ENCODE measurements at places on chromosomes 5 and 9.

GRCh38 chr5:178277866-178278265 is 45.3 kb upstream of the PHYKPL start:
- no peak for DNase-seq

DNA sequence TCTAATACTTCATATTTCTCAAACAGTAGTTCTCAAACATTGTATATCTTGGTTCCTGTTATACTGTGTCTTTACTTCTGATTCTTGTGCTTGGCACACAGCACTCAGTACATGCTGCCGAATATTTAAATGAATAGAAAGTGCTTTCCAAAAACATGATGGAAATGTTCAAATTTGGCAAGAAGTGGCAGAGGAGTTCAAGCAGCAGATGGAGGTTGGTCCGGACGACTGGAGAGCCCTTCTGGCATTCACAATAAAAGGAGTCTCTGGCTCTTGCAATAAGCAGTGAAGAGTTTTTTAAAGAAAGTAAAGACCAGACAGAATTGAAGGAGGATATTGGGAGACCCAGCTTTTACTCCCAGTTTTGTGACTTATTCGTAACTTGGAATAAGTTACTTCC is 36.3 kb downstream of the TSTD2 start:
- no peak for DNase-seq

DNA sequence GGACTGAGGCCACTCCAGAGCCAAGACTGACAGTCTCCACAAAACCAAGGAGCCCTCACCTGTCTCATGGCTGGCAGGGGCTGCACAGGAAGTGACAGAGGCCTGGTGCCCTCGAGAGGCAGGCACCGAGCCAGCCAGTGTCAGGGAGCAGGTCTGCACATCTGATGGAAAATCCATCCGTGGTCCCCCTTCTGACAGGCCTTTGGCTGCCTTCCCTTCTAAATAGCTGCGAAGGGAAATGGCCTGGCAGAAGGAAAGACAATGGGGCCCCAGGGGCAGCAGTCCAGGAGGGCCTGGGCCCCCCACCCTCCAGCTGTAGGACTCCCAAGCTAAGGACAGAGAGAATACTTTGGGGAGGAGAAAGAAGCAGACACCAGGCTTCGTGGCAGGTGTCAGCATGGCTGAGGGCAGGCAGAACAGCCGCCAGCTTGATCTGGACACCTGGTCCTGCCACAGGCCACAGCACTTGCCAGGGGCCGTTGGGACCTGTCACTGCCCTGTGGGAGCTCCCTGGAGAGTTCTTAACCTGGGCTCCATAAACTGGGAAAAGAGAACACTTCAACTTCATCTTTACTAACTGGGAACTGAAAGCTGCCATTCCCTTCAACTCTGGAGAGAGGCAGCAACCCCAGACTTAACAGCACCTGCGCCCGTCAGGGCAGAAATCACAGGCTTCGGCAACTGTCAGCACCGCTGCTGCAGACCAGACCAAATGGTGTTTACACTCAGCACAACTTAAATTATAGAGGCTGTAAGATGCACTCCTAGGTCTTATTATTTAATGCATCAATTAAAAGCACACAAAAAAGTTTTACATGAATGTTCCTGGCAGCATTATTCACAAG is 22.0 kb downstream of the ADAMTS2 start:
- DNase-seq, result no peak

DNA sequence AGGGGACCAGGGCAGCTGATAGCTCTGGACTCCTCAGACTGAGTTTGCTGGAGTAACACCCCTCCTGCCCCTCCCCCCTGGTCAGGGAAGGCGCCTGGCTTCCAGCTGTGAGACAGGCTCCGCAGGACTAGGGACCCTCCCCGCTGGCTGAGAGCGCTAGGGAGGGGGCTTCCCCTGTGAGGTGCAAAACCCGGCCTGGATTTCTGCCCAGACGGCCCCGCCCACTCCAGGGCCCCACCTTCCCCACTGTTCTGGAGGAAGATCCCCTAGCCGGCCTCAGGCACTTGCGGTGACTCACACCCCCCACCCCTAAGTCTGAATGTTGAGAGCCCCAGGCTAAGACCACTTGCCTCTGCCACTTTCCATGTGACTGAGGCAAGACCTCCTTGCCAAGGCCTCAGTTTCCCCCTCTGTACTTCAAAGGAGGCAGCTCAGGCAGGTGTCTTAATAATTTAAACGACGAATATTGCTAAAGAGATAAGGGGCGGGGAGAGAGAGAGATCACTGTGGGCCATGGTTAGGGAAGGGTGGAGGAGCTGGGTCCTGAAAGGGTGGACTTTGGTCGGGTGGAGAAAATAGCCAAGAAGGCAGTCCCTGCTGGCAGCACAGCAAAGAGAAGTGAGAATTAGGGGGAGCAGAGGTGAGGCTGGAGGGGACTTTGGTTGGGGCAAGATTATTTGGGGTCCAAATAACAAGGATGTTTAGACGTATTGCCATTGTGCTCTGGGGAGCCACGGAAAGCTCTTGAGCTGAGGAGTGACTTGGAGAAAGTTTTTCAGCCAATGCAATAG is 1.0 kb upstream of the DAB2IP start:
- no peak for DNase-seq

DNA sequence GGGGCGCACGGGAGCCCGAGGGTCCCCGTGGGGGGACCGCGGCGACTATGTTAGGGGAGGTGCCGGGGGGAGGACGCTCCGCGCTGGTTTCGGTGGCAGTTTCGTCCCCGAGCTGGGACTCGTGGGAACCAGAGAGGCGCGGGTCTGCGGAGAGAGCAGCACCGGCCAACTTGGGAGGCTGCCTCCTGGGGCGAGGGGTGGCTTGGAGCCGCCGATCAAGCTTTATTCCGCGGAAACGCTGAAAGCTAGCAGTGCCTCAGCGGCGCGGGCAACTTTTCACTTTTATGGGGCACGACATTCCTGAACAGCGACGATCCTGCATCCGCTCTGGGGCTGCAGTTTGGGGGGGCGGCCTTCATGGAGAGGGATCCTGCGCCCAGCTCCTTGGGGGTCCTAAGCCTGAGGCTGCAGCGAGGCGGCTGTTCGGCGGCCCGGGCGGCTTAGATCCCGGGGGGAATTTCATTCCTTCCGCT is 369 bp downstream of the OCLN start:
- no peak for DNase-seq

DNA sequence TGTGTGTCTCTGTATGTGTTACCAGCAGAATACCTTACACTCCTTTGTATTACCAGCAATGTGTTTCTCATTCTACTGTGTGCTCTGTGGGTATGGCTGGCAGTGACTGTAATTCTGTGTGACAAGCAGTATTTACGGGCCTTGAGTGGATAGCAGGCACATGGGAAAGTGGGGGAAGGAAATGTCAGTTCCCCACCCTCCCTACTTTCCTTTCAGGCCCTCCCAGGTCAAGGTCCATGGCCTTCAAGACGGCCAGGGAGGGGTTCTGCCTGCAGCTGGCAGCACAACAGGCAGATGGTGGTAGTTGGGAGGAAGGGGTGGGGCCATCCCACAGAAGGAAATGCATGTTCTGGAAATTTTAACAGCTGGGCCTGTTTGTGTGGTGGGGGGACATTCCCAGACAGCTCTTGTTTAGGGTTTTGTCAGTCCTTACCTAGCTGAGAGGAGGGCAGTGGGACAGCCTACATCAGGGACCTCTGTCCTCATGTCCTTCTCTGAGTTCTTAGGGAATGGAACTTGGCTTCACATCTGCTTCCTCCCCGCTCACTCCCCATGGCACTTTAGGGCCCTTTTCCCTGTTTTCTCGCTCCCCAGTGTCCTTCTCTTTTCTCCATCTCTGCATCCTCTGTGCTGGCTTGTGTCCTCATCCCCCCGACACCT is 14.6 kb upstream of the TNIP1 start:
- DNase-seq, result no peak

GRCh38 chr5:131324303-131324702 is 60.5 kb downstream of the CDC42SE2 start:
- no peak for DNase-seq

- DNase-seq, result no peak
Observed at GRCh38 chr9:126693428-126693944, 79.8 kb downstream of the LMX1B start.

- no peak for DNase-seq
Observed at GRCh38 chr5:168318240-168318639, 26.8 kb downstream of the WWC1 start.

DNA sequence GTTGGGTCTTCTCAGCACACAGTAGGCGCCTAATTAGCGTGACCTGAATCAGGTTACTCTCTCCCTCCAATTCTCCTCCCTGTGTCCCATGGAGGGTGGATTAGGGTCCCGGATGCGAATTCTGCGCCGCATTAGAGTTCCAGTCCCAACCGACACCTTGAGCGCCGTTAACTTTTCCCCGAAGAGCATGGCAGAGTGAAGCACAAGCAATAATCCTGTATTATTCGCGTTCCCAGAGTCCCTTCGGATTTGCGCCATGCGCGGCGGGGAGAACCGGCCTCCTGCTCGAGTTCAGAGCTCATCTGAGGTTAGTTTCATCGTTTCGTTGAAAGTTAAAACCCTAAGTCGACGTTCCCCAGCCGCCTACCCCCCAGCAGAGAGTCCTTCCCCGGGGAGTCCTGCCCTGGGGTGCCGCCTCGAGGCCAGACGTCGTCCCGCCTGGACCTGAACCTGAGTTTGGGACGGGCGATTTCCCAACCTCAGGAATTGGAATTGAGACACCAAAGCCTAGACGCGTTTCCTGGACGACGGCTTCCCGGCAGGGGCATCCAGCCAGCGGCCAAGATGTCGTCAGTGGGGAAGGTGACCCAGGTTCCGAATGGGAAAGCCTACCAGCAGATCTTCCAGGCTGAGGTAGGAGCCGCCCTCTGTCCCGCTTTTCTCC is at the start of gene CCDC180:
Gene CCDC180 (plus strand): TSS at position 160 of the 664 bp plus-strand sequence. CDS start 405 bp downstream, at position 565.
- DNase-seq, result no peak

- DNase-seq, result no peak
Observed at GRCh38 chr9:117437283-117437682, 22.4 kb upstream of the ASTN2 start.

- peak; percentile 55 for DNase-seq
Observed at GRCh38 chr9:35070823-35071813, 1.3 kb downstream of the VCP start.
